ENCODE measurements at places on chromosomes 2 and 18.

GRCh38 chr2:240588006-240588655, 1.6 kb downstream of the CAPN10 start:
- no peak for DNase-seq

DNA sequence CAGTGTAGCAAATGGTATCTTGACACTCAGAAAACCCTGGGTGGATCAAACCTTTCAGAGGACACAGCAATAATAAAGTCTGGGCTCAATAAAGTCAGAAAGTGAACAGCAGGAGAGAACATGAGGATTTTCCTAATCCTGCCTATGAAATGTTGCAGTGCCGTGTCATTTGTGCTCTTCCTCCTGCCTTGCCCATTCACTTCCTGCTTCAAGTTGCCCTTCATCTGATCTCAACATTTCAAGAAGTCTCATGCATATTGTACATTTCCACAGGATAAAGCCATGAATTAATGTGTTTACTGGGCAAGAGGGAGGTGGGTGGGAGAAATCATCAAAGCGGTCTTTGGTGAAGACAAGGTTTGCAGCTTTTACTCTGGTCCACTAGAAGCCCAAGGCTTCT, 51.1 kb upstream of the STPG4 start:
- peak; percentile 55 for DNase-seq

DNA sequence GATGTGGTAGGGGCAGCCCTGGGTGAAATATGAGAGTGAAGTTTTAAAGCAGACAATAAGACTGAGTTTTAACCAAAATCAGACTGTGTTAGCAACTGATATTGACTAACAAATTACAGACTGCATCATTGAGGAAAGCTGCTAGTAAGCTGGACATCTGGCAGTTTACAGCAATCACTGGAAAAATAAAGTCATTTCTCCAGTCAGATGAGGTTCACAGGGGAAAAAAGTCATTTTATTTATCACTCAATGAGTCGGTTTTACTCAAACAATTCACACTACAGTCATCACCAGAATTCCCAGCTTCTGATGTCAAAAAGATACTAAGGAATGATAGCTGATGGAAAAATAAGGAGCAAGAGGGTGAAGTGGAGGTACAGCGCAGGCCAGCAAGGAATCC, 10.5 kb upstream of the TMEM177 start:
- DNase-seq = no peak

- DNase-seq = peak; percentile 51
Measured at GRCh38 chr2:160390544-160391455, 102.8 kb downstream of the RBMS1 start.

DNA sequence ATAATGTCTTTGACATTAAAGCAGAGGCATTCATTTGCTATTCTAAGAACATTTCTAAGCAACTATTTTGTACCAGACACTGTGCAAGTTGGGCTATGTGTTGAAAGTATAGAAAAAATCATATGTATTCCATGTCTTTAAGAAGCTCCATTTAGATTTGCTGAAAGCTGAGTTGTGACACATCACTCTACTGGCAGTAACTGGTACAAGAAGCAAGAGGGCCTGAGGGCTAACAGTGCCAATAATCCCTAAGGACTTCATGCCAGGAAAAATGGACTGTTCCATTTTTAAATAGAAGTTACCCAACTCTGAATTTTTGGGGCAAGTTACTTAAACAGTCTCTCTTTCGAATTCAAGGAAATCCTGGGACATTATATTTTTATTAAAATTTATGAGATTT, 178.7 kb downstream of the SRBD1 start:
- DNase-seq = no peak

- DNase-seq = no peak
Measured at GRCh38 chr2:220935789-220936321, 636.2 kb downstream of the EPHA4 start.

DNA sequence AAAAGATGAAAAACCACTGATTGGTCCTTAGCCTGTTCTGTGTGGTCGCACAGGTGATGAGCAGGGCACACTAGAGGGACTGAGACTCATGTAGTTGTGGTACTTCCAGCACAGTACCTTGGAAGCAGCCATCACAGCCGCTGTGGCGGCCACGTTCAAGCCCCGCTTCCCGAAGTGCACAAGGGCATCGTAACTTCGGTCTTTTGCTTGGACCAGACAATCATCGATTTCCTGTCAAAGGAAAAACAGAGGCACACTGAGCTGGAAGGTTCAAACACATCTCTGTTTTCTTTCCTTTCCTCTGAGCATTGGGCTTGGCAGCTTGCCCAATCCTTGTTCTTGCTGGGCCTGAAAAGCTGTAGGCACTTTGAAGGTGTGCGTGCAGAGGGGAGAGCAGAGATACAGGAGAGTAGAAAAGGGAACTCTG, 52.6 kb downstream of the MRPL35 start:
- no peak for DNase-seq

DNA sequence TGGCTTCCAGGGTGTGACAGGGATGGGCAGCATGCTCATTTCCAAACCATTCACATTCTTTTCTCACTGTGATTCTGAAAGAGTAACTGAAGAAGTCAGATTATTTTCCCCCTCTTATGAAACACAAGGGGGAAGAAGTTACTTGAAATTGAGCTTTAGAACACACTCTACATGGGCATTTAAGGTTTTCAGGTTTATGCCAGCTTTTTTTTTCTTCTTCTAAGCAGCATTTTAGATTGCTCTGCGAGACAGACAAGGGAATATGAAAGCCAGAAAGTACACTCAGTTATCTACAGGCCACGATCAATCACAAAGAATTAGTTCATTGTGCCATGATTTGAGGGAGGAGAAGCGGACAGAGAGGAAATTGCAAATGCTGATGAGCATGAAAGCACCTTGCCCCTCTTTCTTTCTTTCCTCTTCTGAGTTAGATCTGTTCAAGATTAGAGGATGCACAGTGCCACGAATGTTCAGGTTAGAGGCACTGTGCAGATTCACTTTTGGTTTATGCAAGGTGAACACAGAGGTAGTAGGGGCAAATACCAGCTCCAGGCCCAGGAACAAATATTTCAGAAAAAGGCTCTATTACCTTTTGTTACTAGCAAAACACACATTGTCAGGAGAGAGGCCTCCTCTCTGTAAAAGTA, 49.2 kb downstream of the CXCR4 start:
- no peak for DNase-seq

- peak; percentile 84 for DNase-seq
Measured at GRCh38 chr2:95700519-95700918, 108.7 kb downstream of the TRIM43 start.

DNA sequence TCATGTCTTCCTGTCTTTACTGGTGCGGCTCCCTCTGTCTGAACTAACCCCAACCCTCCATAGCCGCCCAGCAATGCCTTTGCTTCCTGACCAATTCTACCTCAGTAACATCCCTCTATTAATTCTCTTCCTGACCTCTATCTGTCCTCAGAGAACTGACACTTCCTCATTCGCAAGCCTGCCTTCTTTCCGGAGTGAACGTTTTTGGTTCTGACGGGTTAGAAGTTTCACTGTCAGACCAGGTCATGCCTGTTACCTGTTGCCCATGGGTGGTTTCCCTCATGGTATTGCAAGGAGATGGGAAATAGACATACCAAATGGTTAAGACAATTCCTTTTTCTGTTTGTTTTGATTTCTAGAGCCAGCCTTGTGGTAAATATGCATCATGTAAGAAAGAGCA, 453.4 kb upstream of the SLC14A2 start:
- no peak for DNase-seq

DNA sequence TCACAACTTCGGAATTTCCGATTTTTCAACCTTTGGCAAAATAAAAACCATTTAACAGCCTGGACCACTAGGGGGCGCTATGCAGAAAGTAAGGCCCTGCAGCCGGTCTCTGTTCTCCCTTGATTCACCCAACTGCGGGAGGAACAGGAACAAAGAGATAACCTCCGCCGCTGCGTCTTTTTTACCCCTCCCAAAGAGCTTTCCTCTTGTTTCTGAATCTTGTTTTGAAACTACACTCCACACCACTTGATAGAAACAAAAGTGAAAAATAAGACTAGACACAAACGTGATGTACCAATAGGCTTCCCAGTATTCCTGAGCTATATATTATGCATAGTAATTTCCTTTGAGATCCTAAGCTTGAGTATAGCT, 231.2 kb downstream of the MYO3B start:
- peak; percentile 91 for DNase-seq

DNA sequence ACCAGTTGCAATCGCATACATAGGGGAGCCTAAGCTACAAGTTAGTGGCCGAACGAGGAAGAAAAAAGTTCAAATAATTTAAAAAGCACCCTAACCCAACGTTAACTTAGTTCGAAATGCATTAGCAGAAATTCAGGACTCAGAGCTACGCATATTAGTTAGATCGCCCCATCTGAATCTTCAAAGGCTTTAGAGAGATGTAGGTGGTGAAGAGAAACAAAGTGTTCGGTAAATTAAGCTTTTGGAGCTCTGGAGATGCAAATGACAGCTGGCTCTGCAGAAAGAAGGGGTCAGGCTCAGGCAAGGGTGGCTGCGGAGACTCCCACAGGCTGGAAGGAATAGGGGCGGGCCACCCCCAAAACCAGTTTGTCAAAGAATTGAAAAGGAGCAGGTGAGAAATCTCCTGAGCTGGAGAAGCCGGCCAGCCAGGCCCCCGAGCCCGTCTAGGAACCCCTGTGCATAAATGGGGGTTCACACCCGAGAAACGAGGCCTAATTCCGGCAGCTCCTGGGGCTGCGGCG, 621 bp downstream of the TXNL1 start:
- peak; percentile 28 for DNase-seq

DNA sequence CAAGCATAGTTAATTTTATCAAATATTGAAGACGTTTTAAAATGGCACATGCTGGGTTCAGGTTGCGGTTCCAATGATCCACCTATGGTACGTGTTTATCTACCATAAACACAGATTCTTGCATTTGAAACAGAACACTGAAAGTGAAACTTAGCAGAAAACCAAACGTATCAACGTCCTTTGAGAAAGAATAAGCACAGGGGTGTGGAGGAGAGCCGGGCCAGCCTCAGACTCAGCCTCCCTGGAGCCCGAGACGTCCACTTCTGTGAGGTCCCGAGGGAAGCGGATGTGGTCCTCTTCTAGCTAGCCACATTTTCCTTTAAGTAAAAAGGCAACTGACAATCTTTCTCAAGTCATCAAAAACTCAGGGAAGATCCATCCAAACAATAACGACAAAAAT, 195.9 kb downstream of the RTP5 start:
- DNase-seq = no peak

DNA sequence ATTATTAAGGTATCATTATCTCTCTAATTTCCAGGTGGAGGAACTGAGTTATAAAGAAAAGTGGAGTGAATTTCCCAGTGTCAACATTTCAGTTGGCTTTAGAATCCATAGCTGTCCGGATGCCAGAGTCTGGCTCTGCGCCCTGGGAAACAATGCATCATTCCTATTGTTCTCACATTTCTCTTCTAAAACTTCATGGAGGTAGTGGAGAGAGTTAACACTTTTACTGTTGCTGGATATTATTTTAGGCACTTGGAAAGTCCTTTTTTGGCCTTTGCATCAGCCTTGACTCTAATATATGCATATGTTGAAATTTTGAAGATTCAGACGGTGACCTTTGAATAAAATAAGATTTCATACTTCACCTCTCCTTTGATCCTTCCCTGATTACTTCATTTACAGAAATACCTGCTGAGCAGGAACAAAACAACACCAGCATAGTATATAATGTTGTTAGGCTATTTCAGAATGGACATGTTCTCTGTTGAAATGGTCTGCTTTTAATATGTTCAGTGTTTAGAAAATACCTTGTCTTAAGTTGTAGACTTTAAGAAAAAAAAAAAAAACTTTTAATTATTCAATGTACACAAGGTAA, 148.8 kb downstream of the EPHA4 start:
- no peak for DNase-seq

DNA sequence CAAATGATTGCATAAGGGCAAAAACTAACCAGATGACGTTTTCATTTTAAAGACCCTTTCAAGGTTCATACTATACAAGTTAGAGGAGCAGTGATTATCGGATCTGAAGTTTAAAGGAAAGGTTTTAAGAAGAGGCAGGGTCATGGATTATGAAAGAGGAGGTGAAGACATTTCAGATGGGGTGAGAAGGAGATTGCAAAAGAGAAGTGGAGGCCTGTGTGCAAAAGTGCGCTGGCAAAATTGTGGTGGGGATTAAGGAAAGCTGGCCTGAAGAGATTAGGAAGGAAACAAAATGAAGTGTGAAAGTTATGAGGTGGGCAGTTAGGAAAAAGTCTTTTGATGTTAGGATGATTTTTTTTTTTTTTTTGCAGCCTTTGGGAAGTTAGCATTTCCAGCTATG, 935.7 kb upstream of the FAM98A start:
- no peak for DNase-seq

- no peak for DNase-seq
Measured at GRCh38 chr2:193943406-193943960, 1713.5 kb upstream of the SLC39A10 start.

DNA sequence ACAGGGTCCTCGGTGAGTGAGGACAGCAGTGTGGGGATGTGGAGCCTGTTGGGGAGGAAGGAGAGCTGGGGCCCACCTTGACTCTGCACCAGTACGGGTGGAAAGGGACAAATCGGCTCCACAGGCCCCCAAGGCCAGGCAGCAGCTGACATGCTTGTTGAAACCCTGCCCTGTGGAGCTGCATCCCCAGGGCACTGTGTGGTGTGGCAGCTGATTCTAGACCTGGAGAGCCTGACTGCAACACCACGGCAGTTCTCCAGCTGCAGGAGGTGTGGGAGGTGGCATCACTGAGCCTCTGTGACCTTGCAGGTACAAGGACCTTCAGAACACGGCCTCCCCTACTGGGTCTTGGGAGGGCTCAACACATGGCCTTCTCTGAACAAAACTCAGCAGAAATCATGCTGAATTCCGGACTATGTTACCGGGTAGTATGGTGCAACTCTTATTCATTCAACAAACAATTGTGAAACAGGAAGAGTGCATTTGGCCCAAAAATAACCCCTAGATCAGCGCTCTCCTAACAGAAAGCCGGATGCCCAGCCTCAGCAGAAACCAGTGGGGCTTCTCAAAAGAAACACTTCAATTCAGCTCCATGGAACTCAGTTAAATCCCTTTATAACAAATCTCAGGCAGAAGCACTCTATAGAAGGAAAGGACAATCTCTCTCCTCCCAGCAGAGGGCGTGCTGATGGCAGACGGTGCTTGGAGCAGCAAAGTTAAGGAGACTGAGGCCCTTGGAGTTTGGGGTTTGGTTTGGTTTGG, 104.4 kb upstream of the SALL3 start:
- DNase-seq = peak; percentile 74

- DNase-seq = peak; percentile 84
Measured at GRCh38 chr2:102053096-102053495, 61.3 kb downstream of the IL1R2 start.

DNA sequence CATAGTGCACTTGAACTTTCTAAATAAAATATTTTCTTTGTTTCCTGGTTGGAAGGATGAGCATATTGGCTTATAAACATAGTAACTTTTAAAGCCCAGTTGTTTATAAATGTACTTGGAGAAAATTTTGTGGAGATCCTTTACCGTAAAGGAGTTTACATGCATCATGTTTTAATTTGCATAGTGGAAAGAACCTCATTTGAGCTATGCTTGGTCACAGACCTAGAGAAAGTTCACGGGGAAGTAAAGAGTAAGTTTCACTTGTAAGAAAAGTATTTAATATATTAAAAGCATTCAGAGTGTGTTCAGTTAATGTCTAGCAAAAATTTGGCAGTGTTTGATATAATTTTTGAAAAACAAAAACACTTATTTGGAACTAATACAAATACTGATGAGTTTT, 45.3 kb downstream of the PIKFYVE start:
- DNase-seq = peak; percentile 42

- no peak for DNase-seq
Measured at GRCh38 chr2:61181382-61182058, 19.5 kb downstream of the C2orf74 start.

All from suppressor macrophage (primary cell).